ENCODE measurements at places on chromosomes 2 and 18.

DNA sequence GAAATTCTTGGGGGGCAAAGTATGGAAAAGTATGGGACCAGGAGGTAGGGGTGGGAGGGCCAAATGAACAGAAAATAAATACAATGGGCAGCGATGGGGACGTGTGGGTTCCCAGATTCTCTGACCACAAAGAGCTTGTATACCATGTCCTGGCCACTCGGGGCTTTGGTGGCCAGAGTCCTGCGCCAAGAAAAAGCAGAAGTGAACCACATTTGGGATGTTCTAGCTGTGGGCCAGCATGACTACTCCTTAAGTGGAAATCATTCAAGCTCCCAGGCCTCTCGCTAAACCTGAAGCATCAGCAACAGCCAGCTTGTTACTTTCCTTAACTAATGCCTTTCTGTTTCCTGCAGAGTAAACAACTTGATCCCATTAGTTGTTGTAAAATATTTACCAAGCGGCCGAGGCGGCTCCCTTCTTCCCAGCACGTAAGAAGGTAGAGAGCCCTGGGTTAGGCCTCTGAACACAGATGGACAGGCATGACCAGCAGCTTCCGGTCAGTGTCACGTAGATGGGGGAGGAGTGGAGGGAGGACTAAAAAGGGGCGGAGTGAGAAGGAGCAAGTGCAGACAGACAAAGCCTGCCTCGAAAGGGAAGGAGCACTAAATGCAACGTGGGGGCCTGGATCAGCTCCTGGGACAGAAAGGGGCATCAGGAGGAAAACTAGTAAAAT lies 88.2 kb downstream of the GALNT14 start:
- DNase-seq, result no peak

GRCh38 chr18:463827-464541 lies 36.5 kb downstream of the COLEC12 start:
- DNase-seq, result no peak

DNA sequence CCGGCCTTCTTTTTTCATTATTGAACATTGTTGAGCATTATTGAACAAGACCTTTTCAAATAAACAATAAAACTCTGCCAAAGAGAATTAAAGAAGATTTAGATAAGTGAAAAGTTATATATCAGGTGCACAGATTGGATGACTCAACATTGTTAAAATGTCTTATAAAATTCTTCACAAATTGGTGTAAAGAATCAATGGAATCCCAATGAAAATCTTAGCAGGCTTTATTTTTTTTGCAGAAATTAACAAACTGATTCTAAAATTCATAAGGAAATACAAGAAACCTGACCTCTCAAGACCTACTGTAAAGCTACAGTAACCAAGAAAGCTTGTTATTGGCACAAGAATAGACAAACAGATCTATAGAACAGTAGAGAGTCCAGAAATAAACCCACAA lies 70.3 kb downstream of the LAMA1 start:
- no peak for DNase-seq

DNA sequence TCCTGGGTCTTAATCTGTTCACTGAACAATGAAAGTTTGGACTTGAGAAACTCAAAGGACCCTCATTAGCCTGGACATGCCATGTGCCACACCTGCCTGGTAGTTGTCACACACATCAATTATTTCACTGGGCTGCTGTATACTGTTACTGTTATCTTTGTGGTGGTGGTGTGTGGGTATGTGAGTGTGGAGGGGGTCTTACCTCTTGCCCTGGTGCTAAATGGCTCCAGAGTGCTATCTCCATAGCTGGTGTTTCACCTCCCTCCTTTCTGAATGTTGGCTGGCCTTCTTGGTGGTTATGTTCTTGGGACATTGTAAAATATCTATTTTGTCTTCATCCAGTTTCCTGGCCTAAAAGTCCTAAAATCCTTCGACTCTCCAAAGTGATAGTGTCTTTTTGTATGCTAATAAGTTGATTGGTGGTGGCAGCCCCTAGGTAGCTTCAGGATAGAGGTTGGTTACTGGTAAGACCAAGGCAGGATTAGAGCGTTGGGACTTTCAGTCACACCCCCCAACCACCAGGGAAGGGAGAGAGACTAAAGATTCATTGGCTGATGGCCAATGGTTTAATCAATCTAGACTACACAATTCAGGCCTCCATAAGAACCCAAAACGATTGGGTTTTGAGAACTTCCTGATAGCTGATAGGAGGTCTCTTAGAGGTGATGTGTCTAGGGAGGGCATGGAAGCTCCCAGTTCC lies 328.1 kb downstream of the MYCN start:
- no peak for DNase-seq

DNA sequence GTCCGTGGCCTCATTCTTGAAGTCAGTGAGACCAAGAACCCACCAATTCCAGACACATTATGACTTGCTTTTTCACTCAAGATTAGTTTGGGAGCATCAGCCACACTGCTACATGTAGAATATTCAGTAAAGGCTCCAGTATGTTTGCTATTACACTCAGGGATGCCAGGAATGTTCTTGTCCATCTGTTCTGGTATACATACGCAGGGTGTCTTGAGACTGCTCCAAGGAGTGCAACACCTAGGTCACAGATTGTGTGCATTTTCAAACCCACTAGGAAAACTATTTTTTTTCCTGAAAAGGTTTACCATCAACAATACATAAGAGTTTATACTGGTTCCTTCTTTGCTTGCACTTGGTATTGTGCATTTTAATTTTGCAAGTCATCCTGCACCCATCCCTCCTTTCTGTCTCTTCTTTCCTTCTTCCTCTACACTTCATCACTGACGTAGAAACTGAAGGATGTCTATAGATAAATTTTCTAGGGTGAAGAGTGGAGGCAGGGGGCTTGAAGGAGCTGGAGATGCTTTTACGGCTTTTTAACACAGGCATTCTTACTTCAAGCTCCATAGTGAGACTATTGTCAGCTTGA lies 35.3 kb upstream of the MAP2 start:
- DNase-seq, result no peak

GRCh38 chr18:47062471-47062870 lies 27.1 kb upstream of the ELOA2 start:
- no peak for DNase-seq

GRCh38 chr18:2036086-2036485 lies 535.2 kb downstream of the METTL4 start:
- no peak for DNase-seq

- DNase-seq, result no peak
Measured at GRCh38 chr18:55354795-55355194, 233.2 kb downstream of the TCF4 start.

DNA sequence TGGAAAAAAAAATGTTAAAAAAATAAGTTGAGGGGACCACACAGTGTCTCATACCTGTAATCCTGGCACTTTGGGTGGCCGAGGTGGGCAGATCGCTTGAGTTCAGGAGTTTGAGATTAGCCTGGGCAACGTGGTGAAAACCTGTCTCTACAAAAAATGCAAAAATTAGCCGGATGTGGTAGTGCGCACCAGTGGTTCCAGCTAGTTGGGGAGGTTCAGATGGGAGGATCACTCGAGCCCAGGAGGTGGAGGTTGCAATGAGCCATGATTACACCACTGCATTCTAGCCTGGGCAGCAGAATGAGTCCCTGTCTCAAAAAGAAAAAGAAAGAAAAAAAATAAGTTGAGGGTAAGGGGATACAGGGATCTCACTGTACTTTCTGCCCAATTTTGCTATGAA lies 6.1 kb upstream of the KYNU start:
- DNase-seq, result no peak

- no peak for DNase-seq
Measured at GRCh38 chr2:123771928-123772632, 253.0 kb upstream of the CNTNAP5 start.

DNA sequence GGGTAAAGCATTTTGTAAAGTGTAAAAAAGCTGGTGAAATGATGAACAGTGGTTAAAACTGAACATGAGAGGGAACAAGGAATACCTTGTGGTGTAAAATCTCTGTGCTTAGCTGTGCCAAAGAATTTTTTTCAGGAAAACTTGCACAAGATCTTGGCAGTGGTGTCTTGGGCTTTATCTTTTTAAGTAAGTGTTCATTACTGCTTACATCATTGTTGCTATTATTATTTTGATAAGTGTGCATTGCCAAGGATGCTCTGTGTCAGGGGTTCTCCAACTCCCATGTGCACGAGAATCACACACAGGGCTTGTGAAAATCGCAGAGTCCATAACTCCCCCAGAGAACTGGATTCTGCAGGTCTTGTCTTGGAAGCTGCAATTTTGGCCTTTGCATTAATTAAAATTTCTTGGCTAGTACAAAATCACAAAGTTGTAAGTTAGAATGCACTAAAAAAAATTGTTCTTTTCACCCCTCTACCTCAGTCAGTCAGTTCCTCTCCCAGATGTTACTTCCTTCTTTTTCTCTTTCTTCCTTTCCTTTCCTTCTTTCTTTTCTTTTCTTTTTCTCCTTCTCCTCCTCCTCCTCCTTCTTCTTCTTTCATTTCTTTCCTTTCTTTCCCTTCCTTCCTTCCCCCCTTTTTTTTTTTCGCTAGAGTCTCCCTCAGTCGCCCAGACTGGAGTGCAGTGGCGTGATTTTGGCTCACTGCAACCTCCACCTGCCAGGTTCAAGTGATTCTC lies 37.8 kb downstream of the GATA6 start:
- no peak for DNase-seq

DNA sequence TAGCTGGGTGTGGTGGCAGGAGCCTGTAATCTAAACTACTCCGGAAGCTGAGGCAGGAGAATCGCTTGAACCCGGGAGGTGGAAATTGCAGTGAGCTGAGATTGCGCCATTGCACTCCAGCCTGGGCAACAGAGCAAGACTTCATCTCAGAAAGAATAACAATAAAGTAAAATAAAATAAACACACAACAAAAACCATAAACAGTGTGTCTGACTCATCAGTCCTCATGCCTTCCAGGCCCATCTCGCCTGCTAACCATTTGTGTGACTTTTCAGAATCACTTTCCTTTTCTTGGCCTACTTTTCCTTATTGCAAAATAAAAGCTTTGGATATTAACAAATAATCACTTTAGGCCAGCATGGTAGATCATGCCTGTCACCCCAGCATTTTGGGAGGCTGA lies 42.0 kb upstream of the ASXL2 start:
- no peak for DNase-seq

DNA sequence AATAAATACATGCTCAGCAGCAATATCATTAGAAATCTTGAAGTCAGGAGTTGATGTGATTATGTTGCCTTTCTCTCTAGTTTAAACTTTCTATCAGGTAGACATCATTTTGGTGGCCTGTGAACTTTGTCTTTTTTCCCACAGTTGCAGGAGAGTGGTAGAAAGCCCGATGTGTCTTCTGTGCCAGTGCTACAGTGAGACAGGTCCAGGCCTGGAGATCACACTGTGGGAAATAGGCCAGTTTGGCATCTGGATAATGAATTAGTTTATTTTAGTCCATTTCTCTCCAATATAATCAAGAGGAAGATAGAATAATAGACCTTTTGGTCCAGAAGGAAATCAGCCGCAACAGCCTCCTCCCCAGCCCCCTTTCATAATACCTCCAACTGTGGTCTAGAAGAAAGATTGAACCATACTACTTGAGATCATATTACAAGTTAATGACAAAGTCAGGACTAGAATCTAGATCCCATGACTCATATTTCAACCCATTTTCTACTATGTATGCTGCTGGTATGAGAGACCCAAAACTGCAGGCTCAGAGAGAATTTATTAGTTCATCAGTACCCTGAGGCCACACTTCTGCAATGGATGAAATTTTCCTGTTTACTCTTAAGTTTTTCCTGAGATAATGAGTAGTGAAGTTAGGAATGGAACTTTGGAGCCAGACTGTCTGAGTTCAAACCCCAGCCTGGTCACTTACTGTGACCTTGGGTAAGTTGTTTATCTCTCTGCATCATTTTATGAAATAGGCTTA lies 20.6 kb downstream of the KCMF1 start:
- DNase-seq, result no peak

- DNase-seq, result no peak
Measured at GRCh38 chr18:43322132-43322531, 44.8 kb upstream of the SYT4 start.

DNA sequence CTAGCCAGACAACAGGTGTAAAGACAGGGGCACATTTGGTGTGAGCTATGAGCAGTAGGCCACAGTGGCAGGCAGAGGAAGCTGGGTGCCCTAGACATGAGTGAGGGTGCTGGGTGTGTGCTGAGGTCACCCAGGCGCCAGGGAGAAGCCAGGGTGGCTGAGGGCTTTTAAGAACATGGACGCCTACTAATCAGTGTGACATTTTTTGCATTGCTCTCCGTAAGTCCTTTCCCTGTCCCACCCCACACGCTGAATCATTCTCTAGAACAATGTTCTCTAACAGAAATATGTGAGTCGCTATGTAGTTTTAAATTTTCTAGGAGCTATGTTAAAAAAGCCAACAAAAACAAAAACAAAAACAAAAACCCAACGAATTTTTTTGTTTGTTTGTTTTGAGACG lies 204.5 kb upstream of the REV1 start:
- no peak for DNase-seq

GRCh38 chr2:168749297-168749696 lies 53.1 kb upstream of the NOSTRIN start:
- DNase-seq, result no peak

GRCh38 chr18:42901161-42901560 lies 214.3 kb downstream of the RIT2 start:
- no peak for DNase-seq

DNA sequence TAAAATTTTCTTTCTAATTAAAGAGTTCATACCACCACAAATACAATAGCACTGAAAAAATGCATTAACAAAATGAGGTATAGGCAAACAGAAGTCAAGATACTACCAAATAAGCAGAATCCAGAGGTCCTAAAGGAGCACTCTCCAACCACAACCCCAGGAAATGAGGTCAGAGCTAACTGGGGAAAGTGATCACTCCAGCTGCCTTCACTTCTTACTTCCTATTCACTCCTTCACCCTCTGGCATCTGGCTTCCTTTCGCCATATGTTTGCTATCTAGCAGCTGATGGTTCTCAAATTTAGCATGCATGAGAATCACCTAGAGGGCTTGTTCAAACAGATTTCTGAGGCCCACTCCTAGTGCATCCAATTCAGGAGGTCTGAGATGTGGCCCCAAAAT lies 212.6 kb upstream of the ACVR2A start:
- no peak for DNase-seq

GRCh38 chr2:52881606-52882005 lies 886.0 kb upstream of the CHAC2 start:
- no peak for DNase-seq

DNA sequence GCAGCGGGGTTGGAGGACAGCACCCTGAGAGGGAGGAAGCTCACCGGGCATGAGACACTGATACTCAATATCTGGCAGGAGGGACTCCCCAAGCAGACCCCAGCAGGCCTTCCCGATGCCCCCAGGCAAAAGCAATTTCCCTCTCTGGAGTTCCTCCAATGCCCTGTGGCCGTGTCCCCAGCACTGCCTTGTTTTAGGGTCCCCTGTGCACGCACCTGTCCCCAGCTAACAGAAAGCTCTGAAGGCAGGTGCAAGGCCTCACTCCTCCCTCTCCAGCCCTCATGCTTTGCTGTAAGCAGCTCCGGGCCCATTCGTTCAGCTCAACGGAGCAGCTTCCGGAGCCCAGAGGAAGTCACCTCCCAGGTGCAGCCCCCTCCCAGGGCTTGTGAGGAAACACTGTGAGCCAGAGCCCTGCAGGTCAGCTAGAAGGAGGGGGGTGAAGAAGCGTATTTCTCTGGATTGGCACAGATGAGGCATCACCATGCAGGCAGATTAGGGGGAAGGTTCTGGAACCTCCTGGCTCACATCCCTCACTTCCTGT lies 50.3 kb upstream of the ID2 start:
- DNase-seq, result no peak

- DNase-seq, result no peak
Measured at GRCh38 chr2:2938481-2938880, 439.1 kb downstream of the EIPR1 start.

GRCh38 chr2:187500585-187501359 lies 52.7 kb upstream of the CALCRL start:
- DNase-seq, result peak; percentile 30

All from ELF-1 (cell line).